ENCODE measurements at places on chromosomes 5 and 9. TPM values are rescaled to one million over a fixed set of nuclear protein-coding genes. Genes with fewer than 3 reads are reported as not detected.

The TMC1 gene
- not detected for total RNA-seq

The ARID3C gene
- total RNA-seq: not detected

The KCNIP1 gene
- total RNA-seq: 0.20 TPM

The CERCAM gene
- total RNA-seq: 7.0 TPM

The LRRC14B gene
- 107 TPM for total RNA-seq

The GNA14 gene
- 1.7 TPM for total RNA-seq

The PCDHB3 gene
- total RNA-seq: 0.99 TPM

The GRXCR2 gene
- 3.8 TPM for total RNA-seq

The IL9 gene
- not detected for total RNA-seq

The RNF14 gene
- 99.8 TPM for total RNA-seq

The CAMK2A gene
- total RNA-seq: 16.6 TPM

The PCDHGB3 gene
- total RNA-seq: 7.2 TPM

The DNAH5 gene
- 0.07 TPM for total RNA-seq

The ADGRD2 gene
- total RNA-seq: not detected

The PCDHGA6 gene
- 5.7 TPM for total RNA-seq

The TYRP1 gene
- 43.8 TPM for total RNA-seq

The CD14 gene
- total RNA-seq: 31.0 TPM
